Activated T-helper 2 cell treated with anti-CD3 and anti-CD28 coated beads, Interferon-gamma antibody, Interleukin-2, Interleukin-4, amounts not matched to agents 10 μg/mL and 5 μg/mL and 100 μg/mL, durations not matched to agents 14 hours and 24 hours and 36 hours (primary cell): ENCODE measurements at places on chromosomes 6 and 20.

- DNase-seq = no peak
- peaks cover 11% of the 10 kb centered on the region for H3K27me3 ChIP-seq
- no peak overlapping the region for H3K4me3 ChIP-seq
- H3K4me1 ChIP-seq = no peaks in the 10 kb centered on the region
- H3K36me3 ChIP-seq = no peaks in the 10 kb centered on the region
- no peak overlapping the region for H3K27ac ChIP-seq
These were observed 9.4 kb downstream of the CD40 start for GRCh38 chr20:46127396-46128010.

- H3K27ac ChIP-seq = no peak overlapping the region
- no peaks in the 10 kb centered on the region for H3K27me3 ChIP-seq
- DNase-seq = no peak
- H3K36me3 ChIP-seq = no peaks in the 10 kb centered on the region
- H3K4me1 ChIP-seq = no peaks in the 10 kb centered on the region
These were observed 32.7 kb upstream of the FAM83B start for GRCh38 chr6:54813892-54814291.

DNA sequence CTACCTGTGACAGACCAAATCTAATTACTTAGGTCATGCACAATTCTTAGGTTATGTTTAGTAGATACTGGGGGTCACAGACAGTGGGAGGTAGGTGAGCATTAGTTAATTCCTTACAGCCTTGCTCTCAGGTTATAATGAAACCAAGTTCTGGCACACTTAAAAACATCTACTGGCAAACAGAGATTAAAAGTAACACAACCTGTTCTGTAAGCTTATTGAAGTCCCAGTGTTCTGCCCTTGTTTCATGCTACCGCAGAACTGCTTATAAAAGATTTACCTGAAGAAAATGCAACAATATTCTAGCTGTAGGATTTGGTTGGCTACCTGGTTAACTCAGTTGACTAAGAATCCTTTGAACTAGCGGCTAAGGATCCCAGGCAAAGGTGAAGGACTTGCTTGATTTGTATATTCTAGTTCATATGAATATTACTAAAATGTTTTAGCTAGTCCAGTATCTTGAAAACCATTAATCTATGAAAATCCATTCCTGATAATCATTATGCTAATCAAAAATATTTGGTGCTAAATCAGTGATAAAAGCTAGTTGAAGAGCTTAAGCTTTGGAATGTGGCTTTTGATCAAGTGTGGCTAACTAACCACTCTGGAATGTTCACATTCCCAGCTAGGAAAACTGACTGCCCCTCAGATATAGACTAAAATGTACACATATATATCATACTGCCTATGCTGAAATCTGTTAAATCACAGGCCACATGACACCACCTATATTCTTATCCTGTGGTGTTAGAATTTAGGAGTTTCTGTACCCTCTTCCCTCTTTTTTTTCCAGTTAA, 7.2 kb downstream of the PEX3 start:
- H3K27ac ChIP-seq = no peak overlapping the region
- peaks cover 27% of the 10 kb centered on the region for H3K36me3 ChIP-seq
- H3K4me1 ChIP-seq = peaks cover 11% of the 10 kb centered on the region
- no peaks in the 10 kb centered on the region for H3K27me3 ChIP-seq

DNA sequence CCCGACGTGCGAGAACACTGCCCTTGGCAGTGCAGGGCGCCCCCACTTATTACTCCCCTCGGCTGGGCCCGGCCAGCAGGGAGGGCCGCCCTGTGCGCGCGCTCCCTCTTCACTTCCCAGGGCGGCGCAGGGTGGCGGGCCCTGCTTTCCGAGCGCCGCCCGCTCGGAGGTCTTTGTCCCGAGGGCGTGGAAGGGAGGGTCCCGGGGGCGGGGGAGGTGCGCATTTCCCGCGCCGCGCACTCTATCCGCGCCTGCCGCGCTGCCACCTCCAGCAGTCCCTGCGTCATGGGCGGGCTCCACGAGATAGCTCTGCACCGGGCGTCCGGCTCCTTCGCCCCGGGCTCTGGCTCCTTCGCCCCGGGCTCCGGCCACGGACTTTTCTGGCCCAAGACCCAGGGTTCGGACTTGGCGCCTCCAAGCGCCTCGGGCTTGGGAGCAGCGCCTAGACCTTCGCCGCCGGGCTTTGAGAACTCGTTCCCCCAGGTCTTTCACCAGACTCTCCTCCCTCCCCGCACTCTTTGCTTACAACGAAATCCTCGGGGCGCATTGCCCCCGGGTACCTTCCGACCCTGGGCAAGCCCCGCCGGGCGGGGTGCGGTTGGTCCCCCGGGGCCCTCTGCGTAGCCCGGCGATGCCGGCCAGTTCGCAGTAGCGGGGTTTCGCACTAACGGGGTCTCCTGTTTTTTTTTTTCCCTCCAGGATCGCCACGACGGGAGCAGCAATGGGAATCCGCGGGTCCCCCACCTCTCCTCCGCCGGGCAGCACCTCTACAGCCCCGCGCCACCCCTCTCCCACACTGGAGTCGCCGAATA, 1.6 kb downstream of the TFAP2C start:
- no peak for DNase-seq
- H3K27me3 ChIP-seq = peaks cover 70% of the 10 kb centered on the region
- no peak overlapping the region for H3K4me3 ChIP-seq
- peaks cover 7% of the 10 kb centered on the region for H3K4me1 ChIP-seq
- no peaks in the 10 kb centered on the region for H3K36me3 ChIP-seq
- no peak overlapping the region for H3K27ac ChIP-seq

- no peaks in the 10 kb centered on the region for H3K27me3 ChIP-seq
- H3K4me1 ChIP-seq = no peaks in the 10 kb centered on the region
- H3K27ac ChIP-seq = no peak overlapping the region
- H3K36me3 ChIP-seq = no peaks in the 10 kb centered on the region
- no peak for DNase-seq
These were observed 163.2 kb downstream of the BMP7 start for GRCh38 chr20:57103146-57103800.

- no peak for DNase-seq
- no peak overlapping the region for H3K4me3 ChIP-seq
- no peaks in the 10 kb centered on the region for H3K4me1 ChIP-seq
- H3K36me3 ChIP-seq = no peaks in the 10 kb centered on the region
- no peaks in the 10 kb centered on the region for H3K27me3 ChIP-seq
These were observed 15.2 kb downstream of the KIF25 start for GRCh38 chr6:168012431-168013249.

DNA sequence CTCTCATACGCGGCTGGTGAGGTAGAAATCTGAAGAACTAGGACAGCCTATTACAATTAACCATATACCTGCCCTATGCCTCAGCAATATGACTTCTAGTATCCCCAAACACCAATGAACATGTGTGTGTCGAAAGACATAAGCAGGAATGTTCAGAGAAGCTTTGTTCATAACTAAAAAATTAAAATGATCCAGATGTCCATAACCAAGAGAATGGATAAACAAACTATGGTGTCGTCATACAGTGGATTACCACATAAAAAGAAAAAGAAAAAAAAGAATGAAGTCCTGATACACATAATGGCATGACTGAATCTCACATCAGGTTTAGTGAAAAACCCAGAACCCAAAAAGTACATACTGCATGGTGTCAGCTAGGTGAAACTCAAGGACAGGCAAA, 73.9 kb downstream of the MDN1 start:
- DNase-seq = no peak
- peaks cover 77% of the 10 kb centered on the region for H3K36me3 ChIP-seq
- H3K4me1 ChIP-seq = no peaks in the 10 kb centered on the region
- no peak overlapping the region for H3K27ac ChIP-seq
- no peaks in the 10 kb centered on the region for H3K27me3 ChIP-seq

- no peaks in the 10 kb centered on the region for H3K4me1 ChIP-seq
- H3K36me3 ChIP-seq = no peaks in the 10 kb centered on the region
- H3K27me3 ChIP-seq = no peaks in the 10 kb centered on the region
- no peak overlapping the region for H3K4me3 ChIP-seq
These were observed 768.4 kb downstream of the TFAP2A start for GRCh38 chr6:9646342-9647070.

DNA sequence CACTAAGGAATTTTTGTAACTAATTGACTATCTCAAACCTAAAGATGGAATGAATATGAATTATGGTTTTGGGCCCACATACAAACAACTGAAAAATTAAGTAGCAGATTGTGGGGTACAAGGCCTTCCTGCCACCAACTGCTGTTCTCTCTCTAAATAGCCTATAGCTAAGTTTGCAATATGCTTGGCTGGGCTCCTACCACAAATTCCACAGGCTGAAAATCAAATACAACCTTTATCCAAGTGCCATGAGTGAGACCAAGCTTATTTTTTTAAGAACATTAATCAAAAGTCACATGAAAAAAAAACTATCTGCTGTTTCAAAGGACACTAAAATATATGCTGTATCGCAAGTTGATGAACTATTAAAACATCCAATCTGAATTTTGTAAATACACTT, 52.1 kb downstream of the TENT5A start:
- no peaks in the 10 kb centered on the region for H3K27me3 ChIP-seq
- H3K36me3 ChIP-seq = no peaks in the 10 kb centered on the region
- H3K27ac ChIP-seq = no peak overlapping the region
- DNase-seq = no peak
- no peak overlapping the region for H3K4me3 ChIP-seq

DNA sequence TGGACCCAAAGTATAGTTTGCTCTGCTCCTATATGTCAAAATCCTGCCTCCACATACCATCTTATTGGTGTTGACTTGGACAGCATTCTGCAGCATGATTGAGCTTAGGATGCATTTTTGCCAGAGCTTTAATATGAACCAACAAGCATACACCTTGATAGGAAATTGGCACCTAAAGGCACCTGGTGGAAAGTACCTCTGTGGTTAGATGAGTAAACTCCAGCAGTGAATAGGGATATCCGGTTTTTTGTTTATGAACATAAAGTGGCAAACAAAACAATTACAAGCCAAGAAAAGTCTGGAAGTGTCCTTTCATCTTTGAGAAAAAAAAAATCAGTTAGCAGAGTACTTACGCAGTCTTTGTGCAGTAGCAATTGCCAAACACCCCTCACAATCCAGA, 6.2 kb upstream of the CYP24A1 start:
- peaks cover 49% of the 10 kb centered on the region for H3K27me3 ChIP-seq
- no peaks in the 10 kb centered on the region for H3K36me3 ChIP-seq

- H3K36me3 ChIP-seq = no peaks in the 10 kb centered on the region
- peaks cover 30% of the 10 kb centered on the region for H3K4me1 ChIP-seq
- H3K27me3 ChIP-seq = peaks cover 66% of the 10 kb centered on the region
- peak overlapping the region; percentile 83 for H3K4me3 ChIP-seq
- peak overlapping the region; percentile 67 for H3K27ac ChIP-seq
These were observed 1.1 kb downstream of the JAG1 start for GRCh38 chr20:10672624-10673127.
